ENCODE measurements at places on chromosomes 2 and 18.

- no peak for DNase-seq
Measured at GRCh38 chr2:218357236-218358177, 850 bp downstream of the CATIP start.

- no peak for DNase-seq
Measured at GRCh38 chr2:173252581-173252980, 102.1 kb upstream of the CDCA7 start.

DNA sequence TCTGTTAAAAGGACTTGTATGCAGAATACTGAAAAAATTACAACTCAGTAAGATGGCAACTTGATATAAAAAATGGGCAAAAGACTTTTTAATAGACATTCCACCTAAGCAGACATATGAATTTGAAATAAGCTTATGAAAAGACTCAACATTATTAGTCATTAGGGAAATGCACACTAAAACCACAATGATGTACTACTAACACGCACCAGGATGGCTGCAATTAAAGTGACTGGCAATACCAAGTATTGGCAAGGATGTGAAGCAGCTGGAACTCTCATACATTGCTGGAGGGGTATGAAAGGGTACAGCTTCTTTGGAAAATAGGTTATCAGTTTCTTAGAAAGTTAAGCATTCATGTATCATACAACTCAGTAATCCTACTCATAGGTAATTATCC, 3.2 kb upstream of the ENOSF1 start:
- DNase-seq, result no peak

DNA sequence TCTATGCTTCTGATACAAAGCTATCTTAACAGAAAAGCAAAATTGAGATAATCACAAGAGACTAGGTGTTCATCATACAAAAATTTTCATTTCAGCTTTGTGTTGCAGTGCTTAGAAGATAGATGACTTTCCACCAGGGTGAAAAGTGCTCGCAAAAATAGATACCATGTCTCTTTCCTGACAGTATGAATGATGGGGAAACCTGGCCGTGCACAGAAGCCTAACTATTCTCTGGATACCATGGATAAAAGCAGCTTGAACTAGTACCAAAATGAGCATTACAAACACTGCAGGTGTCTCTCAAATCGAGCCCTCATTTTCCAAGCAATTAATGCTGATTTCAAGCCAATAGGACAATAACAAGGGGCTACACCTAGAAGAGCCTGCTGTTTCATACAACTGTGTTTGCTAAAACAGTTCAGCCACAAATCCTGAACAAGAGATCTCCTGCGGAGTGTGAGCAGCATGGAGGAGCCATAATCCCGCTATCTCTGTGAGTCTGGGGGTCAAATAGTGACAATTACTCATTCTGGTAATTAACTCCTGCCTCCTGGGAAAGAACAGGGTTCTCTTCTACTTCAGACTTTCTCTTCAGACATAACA, 507.6 kb downstream of the PID1 start:
- DNase-seq, result no peak

- DNase-seq, result no peak
Measured at GRCh38 chr2:45448217-45448616, 162.8 kb downstream of the SRBD1 start.

DNA sequence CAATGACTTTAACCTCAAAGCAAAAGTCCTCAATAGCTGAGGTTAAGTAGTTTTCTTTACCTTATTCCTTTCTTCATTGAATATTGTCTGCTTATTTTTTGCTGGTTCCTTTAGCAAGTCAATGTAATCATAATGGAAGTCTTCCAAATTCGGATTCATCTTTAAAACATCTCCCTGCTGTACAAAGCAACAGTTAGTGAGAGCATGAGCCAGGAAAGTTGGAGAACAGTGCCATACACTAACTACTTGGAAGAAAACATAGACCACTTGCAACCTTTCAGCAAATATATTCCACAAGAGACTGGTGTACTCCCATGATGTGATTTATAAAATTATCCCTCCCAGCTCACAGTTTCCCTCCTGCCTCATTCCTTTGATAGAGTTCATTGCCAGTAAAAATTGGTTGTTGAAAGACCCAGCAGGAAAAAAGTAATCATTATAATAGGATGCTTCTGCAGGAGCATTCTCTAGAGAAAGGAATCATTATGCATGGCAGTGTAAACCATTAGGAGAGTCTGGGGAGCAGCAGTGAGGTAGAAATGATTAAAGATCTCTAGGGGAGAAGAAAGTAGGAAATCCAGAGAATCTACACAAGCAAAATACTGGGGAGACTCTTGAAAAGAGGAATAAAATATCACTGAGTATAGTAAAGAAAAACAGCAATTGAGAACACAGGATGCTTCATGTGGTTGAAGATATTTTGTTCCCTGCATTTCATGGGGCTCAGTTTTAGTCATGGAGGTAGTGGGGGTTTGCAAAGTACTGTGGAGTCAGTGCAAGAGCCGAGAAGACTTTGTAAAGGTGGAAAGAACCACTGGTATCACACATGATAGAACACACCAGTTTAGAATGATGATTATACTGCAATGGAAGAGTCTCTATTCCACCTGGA, 38.6 kb upstream of the TTN start:
- DNase-seq, result no peak

- DNase-seq, result no peak
Measured at GRCh38 chr2:238305092-238305862, 15.0 kb upstream of the TRAF3IP1 start.

- DNase-seq, result no peak
Measured at GRCh38 chr2:160498137-160498536, 4.5 kb upstream of the RBMS1 start.

DNA sequence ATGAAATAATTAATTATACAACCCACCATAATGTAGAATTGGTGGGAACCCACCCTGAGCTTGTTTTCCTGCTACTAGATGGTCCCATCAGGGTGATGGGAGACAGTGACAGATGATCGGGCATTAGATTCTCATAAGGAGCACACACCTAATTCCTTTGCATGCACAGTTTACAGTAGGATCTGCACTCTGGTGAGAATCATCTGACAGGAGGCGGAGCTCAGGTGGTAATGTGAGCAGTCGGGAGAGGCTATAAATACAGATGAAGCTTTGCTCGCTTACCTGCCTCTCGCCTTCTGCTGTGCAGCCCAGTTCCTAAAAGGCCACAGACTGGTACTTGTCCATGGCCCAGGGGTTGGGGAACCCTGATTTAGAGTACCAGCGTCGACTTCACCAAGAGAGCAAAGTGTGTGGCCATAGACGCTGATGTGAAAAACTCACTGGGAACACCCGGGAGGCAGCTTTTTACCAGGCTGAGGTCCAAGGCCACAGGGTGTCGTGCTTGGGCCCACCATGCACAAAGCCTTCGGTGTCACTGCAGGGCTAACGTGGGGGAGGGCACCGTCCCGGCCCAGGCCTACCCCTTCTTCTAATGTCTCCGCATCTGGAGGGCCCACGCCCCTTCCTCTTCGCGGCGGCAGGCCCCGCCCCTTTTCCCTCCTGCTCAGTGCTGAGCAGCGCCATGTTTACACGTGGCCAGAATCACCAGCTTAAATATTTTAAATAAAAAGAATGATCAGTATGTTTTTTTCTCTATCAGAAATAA, 296.8 kb upstream of the HDAC4 start:
- DNase-seq, result no peak

DNA sequence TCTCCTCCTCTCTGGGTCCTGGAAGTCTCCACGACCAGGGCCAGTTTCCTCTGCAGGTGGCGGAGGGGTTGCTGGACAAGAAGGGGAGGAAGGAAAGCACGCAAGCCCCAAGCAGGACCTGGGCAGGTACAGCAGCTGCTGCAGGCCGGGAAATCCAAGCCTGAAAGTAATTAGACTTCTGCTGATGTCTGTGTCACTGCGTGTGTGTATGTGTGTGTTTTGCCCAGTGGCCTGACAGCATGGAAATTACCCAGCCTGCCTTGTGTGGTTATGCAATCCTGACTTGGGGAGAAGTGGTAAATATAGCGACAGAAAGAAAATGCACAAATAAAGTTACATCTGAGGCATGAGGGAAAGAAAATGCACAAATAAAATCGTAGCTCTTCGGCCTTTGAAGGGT, 121.8 kb upstream of the ZBTB14 start:
- no peak for DNase-seq

DNA sequence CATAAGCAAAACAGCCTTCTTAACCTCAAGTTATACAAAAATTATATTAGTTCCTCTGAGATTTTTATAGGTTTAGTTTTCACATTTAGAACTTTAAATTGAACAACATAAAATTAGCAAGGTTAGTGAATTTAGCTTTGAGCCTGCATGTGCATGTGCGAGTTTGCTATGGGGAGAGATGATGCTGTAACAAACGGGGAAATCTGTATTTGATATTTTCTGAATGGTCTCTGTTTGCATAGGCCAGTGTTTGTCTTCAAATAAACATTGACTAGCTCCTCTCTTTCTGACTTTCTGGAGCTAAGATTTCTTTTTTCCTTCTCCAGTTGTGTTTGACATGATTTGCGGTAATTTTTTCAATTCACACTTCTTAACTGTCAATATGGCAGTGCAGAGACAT, 30.9 kb upstream of the IL18RAP start:
- DNase-seq, result no peak

DNA sequence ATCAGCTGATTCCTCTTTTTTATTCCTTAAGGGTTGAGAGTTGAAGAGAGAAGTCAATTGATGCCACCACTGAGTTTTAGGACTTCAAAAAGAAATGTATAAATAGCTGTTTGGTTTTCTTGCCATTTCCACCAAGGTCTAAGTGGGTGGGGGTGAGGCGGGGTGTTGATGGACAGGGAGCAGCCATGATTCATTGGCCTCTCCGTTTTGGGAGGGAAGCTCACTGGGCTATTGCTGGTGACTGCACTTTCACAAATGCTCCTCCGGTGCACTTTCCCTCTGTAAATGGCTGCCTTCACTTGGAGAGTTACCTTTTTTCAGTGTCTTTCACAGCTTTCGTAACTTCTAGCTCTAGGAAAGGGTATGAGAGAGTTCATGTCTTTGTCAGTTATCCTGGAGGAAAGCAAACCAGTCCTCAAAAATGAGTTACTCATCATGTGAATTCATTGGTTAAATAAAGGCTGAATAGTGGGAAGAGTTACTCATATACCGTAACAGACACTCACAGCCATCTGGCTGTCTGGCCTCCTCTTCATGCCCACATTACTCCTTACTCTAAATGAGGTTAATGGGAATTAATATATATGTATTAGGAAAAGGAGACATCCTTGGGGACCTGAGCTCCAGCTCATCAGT, 17.4 kb upstream of the CTAGE1 start:
- DNase-seq, result no peak

GRCh38 chr2:207710814-207711740, at the start of gene CCNYL1:
Gene CCNYL1 (plus strand): TSS chr2:207711640. CDS start chr2:207711897, 257 bp downstream.
- DNase-seq, result peak; percentile 98

DNA sequence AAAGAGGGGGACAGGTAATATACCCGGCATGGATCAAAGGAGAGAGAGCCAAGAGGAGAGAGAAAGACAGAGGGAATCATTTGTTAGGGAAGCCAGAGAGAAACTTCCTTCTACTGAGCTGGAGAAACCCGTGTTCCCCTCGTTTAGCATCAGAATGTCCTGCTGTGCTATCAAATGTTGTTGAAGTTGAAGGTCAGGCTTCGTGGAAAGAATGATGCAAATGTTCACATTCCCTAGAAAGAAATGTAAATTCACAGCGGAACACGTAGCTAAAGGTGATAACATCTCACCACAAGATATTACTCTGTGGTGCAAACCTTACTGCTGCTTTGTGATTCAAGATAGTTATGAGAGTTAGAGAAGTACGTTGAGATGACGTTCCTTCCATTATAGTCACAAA, 258.1 kb downstream of the LNPK start:
- no peak for DNase-seq

- no peak for DNase-seq
Measured at GRCh38 chr18:48417985-48418384, 8.8 kb upstream of the ZBTB7C start.
